RCC 7860 (cell line): ENCODE measurements at places on chromosomes 16 and 17.

DNA sequence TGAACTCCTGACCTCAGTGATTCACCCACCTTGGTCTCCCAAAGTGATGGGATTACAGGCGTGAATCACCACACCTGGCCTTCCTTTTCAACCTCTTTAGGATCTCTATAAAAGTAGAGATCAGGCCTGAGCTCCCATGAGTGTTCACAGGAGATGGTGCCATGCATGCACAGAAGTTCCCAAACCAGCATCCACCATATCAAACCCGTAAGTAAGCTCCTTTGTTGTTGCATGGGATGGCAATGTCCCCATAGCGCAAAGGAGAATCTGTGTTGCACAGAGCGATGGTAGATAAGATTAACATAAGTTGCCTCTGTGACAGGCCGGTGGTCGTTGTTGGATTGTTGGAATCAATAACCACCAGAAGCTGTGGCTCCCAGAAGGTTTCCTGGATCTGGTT, 34.8 kb upstream of the PPM1D start:
- no peak for DNase-seq

GRCh38 chr17:38556239-38556638, 49.5 kb downstream of the SRCIN1 start:
- no peak for DNase-seq

DNA sequence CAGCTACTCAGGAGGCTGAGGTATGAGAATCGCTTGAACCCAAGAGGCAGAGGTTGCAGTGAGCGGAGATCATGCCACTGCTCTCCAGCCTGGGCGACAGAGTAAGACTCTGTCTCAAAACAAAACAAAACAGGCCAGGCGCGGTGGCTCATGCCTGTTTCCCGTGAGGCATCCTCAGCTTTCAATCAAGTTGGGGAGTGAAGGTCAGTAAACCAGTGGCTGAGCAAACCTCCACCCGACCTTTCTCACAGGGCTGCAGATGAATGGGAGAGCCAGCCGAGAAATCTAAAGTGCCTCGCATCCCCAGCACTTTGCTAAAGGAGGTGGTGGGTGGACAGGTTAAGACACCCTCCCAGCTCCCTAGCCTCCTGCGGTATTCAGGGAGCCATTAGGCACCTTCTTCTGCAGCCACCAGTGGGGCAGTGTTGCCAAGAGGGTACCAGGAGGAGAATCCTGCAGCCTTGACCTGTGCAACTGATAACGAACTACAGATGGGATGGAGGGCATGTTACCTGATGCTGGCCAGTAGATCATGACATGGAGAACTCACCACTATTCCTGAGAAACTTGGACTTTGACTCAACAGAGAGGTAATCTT, 59.0 kb downstream of the KPNA2 start:
- DNase-seq, result no peak

GRCh38 chr17:45290269-45290765, 26.5 kb downstream of the MAP3K14 start:
- DNase-seq, result no peak

- no peak for DNase-seq
Measured at GRCh38 chr16:78830599-78830998, 731.1 kb downstream of the WWOX start.

DNA sequence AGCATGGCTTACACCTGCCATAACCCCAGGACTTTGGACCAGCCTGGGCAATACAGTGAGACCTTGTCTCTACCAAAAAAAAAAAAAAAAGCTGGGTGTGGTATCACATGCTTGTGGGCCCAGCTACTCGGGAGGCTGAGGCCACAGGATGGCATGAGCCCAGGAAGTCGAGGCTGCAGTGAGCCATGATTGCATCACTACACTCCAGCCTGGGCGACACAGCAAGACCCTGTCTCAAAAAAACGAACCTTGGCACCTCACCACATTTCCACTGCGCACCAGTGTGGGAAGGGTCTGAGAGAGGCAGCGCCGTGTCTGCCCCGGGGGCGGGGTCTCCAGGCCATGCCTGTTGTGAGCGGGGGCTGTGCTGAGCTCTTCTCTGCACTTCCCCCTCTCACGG, 6.3 kb downstream of the ACSF3 start:
- DNase-seq, result no peak

- DNase-seq, result no peak
Measured at GRCh38 chr17:158379-158778, 21.0 kb downstream of the SCGB1C2 start.

GRCh38 chr16:28585674-28586073, 11.2 kb downstream of the SULT1A2 start:
- DNase-seq, result no peak

DNA sequence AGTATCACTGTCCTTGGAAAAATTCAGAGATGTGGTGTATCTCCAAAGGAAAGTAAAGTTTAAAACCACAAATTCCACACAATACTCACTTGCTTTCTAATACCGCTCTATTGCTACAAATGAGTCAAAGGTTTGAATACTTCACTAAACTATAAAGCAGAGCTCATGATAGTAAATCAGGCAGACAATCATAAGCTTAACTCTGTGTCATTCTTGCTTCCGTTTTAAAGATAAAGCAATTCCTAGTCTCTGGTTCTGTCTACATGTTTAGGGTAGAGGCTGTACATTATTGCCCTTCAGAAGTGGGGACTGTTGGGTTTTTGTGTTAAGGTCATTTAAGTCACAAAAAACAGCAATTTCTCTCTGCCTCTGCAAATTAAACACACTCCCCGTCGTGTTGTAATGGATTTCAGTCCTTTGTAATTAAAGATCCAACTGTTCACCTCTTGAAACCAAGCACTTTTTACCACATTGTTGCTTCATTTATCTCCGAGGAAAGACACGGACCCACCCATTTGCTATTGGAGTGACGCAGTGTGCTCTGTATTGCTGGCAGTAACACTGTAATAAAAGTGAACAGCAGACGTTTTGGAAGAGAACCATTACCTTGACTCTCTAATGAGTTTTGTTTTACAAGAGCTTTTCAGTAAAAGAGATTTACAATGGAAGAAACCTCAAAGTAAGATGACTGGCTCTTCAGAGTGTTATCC, 83.1 kb upstream of the CNTNAP4 start:
- DNase-seq, result no peak

- no peak for DNase-seq
Measured at GRCh38 chr17:42766124-42766523, 5.1 kb downstream of the RAMP2 start.

GRCh38 chr17:16329519-16330271, 23.6 kb downstream of the CENPV start:
- peak; percentile 38 for DNase-seq

DNA sequence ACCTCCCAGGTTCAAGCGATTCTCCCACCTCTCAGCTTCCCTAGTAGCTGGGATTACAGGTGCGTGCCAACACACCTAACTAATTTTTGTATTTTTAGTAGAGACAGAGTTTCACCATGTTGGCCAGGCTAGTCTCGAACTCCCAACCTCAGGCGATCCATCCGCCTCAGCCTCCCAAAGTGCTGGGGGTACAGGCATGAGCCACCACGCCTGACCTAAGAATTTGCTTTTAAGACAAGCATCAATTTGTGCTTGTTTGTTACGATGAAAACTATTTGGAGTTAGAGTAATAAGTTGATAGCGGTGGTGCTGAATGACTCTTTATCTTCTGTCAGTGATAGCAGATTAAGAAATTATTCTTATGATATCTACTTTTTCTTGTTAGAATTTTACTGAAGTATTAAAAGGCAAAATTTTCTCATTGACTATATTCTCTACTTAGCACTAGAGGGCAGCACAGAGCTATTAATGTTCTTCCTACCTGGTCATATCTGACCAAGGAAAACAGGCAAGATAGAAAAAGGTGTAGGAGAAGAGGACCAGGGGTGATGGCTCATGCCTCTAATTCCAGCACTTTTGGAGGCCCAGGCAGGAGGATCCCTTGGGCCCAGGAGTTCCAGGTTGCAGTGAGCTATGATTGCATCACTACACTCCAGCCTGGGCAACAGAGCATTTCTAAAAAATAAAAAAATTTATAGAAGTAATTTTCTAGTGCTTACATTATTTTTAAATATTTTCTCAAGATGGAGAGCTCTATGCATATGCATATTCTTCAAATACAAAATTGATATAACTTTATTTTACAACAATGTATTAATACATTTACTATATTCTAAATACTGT, 24.5 kb downstream of the STXBP4 start:
- DNase-seq, result peak; percentile 51

GRCh38 chr17:28466001-28466400, 7.4 kb upstream of the SLC13A2 start:
- DNase-seq, result no peak

DNA sequence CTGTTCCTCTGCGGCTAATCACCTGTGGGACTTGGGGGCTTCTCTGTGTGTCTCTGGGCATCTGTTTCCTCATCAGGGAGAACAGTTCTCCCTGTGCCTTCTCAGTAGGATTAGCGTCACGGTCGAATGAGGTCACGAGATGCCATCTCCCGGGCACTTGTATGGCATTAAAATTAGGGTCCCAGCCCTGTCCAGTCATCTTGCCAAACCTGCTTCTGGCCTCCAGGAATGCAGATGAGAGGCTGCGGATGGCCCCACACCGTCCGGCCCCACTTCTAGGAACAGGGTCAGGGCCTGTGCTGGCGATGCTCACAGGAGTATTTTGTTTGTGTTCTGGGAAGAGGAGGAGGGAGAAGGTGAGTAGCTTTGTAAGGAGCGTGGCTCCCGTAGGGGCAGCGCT, 58.5 kb downstream of the OR1D5 start:
- DNase-seq, result no peak

GRCh38 chr16:84927621-84928591, 83.4 kb downstream of the ZDHHC7 start:
- DNase-seq, result no peak

- DNase-seq, result no peak
Measured at GRCh38 chr16:55624696-55625095, 31.1 kb upstream of the SLC6A2 start.

DNA sequence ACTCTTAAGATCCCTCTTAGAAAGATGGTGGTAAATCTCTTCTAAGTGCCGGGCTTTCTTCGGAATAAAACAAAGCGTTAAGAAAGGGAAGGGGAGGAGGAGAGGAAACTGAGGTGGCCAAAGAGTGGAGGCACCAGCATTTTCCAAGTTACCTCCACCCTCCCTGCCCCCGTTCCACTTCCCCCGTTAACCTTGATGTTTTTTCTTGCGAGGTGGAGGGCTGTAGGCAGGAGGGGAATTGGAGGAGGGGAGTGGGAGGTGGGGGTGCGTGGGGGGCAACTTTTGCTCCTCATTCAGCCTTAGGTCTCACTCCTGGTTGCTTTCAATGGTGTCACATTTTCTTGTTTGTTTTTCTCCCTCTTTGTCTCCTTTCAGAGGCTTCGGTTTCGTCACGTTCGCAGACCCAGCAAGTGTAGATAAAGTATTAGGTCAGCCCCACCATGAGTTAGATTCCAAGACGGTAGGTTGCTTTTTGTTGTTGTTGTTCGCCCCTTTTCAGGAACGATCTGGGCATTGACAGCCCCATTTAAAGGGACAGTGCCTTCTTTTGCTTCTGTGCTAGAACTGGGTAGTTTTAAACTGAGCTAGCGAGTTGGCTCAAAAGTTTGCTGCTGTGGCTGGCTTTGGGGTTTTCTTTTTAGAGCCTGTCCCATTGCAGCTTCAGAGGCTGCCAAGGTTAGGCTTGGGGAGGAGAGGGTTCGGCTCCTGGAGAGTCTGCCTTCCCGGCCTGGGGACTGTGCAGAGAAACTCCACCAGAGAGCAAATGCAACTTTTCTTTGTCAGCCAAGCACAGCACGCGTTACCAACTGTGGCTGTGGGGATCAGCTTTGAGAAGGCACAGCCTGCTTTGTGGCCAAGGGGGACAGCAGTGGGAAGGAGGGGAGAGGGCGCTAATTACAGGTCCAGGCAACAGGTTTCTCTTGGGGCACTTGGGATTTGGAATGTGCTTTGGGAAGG, 1.9 kb downstream of the MSI2 start:
- no peak for DNase-seq

GRCh38 chr16:50653633-50654519, 27.2 kb downstream of the SNX20 start:
- DNase-seq, result no peak

DNA sequence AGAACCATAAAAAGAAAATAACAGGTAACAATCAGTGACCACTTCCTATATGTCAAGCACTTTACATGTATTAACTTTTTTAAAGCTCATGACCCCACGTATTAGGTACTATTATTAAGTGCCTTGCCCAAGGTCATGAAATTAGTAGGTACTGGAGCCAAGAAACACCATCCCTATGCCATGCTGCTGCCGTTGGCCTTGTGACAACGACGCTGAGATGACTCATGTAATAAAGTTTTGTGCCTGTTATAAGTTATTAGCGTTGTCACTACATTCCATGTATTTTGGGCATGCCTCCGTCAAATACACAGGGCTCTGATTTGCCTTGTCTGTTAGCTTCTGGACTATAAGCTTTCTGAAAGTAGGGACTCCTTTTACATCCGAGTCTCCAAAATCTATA, 1.4 kb downstream of the BBS2 start:
- DNase-seq, result no peak

DNA sequence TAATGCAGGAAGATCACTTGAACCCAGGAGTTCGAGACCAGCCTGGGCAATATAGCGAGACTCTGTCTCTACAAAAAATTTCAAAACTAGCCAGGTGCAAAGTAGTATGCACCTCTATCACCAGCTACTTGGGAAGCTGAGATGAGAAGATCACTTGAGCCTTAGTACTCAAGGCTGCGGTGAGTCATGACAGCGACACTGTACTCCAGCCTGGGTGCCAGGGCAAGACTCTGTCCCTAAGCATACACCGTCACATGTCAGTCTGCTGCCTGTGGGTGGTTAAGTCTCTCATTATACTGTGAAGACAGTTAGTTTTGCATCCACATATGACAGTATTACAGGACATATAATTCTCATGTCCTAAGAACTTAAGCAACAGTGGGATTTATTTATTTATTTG, 21.8 kb downstream of the NMRAL1 start:
- no peak for DNase-seq

- DNase-seq, result no peak
Measured at GRCh38 chr16:4890686-4891085, 43.4 kb downstream of the UBN1 start.

- peak; percentile 68 for DNase-seq
Measured at GRCh38 chr17:28811651-28812090, 30.9 kb downstream of the FAM222B start.

DNA sequence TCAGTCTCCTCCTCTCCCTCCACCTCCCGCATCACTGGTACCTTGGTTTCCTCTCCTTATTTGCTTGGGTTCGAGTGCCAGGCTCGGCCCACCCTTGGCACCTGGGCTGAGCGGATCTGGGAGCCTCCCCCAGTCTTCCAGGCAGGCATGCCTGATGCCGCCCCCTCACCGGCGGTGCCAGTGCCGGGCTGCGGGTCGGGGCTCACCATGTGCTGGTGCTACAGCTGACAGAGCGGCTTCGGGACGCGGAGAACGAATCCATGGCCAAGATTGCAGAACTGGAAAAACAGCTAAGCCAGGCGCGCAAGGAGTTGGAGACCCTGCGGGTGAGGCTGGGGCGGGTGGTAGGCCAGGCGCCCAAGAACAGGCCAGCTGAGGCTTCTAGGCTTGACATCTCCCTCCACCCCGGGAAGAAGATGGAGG, 19.2 kb downstream of the FMNL1 start:
- no peak for DNase-seq

- DNase-seq, result peak; percentile 60
Measured at GRCh38 chr17:29219378-29220047, 27.1 kb upstream of the CRYBA1 start.
